ENCODE measurements at places on chromosomes 11 and 22.

GRCh38 chr11:17021511-17021910 is 7.3 kb upstream of the PLEKHA7 start:
- no peak for ATAC-seq

DNA sequence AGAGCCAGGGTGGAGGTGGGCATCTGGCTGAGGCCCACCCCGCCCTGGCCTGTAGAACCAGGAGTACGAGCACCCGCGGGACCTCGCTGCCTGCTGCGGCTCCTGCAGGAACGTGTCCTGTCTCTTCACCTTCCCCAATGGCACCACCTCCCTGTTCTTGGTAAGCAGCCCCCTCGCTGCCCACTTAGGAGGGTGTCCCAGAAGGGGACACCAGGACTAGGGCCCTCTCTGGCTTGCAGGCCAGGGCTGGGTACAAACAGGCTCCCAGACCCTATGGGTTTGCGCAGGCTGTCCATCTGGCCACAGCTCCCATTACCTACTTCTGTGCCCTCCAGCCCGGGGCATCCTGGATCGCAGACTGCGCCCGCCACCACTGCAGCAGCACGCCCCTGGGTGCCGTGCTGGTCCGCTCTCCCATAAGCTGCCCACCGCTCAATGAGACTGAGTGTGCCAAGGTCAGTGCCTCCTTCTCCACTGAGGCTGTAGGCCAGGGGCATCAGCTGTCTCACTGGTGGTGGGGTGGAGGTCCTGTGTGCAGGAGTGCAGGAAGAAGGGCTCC is 77.5 kb upstream of the MYOD1 start:
- ATAC-seq, result no peak

GRCh38 chr11:114233755-114234154 is 62.4 kb upstream of the NNMT start:
- no peak for ATAC-seq

- no peak for ATAC-seq
Measured at GRCh38 chr11:1490651-1491050, 4.1 kb upstream of the MOB2 start.

- no peak for ATAC-seq
Measured at GRCh38 chr11:26035696-26036095, 296.2 kb upstream of the ANO3 start.
